Endodermal cell (in vitro differentiated cells): ENCODE measurements at places on chromosomes 2 and 18.
A peak's percentile ranks its signal among the peaks of the same experiment; 100 is the strongest.

DNA sequence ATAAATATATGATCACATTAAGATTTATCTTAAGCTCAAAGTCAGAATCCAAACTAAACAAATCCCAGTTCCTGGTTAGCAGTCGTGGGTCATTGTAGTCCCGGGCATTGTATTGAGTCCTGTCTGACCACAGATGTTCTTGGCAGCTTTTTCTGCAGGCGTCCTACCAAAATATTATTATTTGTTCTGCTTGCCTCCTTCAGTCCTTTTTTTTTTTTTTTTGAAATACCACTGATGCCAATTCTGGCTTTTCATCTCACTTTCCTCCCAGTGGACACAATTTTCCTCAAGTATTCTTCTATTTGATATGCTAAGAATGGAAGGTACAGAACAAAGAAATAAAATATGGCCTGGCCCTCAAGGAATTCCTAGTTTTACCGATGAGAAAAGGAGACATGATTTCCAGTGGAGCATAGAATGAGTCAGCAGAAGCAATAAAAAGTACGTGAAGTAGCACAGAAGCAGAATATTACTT, 151.6 kb downstream of the CSRNP3 start:
- no peaks in the 10 kb centered on the region for H3K4me1 ChIP-seq
- no peaks in the 10 kb centered on the region for H3K36me3 ChIP-seq
- H3K27ac ChIP-seq, result peak overlapping the region; percentile 66
- H3K4me3 ChIP-seq, result no peak overlapping the region
- DNase-seq, result no peak

GRCh38 chr2:218984239-218985020, 554 bp downstream of the FEV start:
- peaks cover 6% of the 10 kb centered on the region for H3K4me1 ChIP-seq
- peaks cover 99% of the 10 kb centered on the region for H3K27me3 ChIP-seq
- H3K27ac ChIP-seq, result no peak overlapping the region
- peak overlapping the region; percentile 65 for H3K4me3 ChIP-seq

GRCh38 chr2:96169868-96170507, 24.7 kb upstream of the DUSP2 start:
- H3K27ac ChIP-seq, result no peak overlapping the region
- DNase-seq, result no peak
- H3K4me3 ChIP-seq, result peak overlapping the region; percentile 28

- no peaks in the 10 kb centered on the region for H3K36me3 ChIP-seq
- peak overlapping the region; percentile 93 for H3K4me3 ChIP-seq
- no peaks in the 10 kb centered on the region for H3K4me1 ChIP-seq
- H3K27me3 ChIP-seq, result peaks cover 10% of the 10 kb centered on the region
- DNase-seq, result peak; percentile 55
- no peak overlapping the region for H3K27ac ChIP-seq
Observed at GRCh38 chr2:200509235-200509611, 645 bp downstream of the KCTD18 start.

- no peak for DNase-seq
- H3K36me3 ChIP-seq, result no peaks in the 10 kb centered on the region
- peaks cover 5% of the 10 kb centered on the region for H3K4me1 ChIP-seq
Observed at GRCh38 chr2:59413751-59414570, 1139.5 kb downstream of the BCL11A start.

DNA sequence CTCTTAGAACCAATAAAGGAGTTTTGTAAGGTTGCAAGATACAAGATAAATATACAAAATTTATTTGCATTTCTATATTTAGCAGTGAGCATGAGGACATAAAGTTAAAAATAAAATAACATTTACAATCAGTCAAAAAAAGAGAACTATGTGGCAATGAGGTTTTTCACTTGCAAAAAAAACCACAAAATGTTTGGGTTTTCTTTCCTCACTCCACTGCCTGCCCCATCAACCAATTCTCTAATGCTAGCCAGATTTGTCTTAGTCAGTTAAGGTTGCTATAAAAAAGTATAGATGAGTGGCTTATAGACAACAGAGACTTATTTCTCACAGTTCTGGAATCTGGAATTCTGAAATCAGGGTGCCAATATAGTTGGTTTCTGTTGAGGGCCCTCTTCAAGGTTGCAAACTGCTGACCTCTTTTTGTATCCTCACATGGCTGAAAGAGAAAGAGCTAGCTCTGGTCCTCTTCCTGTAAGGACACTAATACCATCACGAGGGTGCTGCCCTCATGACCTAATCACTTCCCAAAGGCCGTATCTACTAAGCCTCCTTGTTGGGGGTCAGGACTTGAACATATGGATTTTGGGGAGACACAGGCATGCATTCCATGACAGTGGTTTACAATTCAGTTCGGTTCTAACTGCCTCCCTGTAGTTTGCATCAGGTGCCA, 566.2 kb downstream of the GALR1 start:
- no peak for DNase-seq
- H3K36me3 ChIP-seq, result no peaks in the 10 kb centered on the region
- no peaks in the 10 kb centered on the region for H3K27me3 ChIP-seq
- no peak overlapping the region for H3K4me3 ChIP-seq
- H3K4me1 ChIP-seq, result no peaks in the 10 kb centered on the region

DNA sequence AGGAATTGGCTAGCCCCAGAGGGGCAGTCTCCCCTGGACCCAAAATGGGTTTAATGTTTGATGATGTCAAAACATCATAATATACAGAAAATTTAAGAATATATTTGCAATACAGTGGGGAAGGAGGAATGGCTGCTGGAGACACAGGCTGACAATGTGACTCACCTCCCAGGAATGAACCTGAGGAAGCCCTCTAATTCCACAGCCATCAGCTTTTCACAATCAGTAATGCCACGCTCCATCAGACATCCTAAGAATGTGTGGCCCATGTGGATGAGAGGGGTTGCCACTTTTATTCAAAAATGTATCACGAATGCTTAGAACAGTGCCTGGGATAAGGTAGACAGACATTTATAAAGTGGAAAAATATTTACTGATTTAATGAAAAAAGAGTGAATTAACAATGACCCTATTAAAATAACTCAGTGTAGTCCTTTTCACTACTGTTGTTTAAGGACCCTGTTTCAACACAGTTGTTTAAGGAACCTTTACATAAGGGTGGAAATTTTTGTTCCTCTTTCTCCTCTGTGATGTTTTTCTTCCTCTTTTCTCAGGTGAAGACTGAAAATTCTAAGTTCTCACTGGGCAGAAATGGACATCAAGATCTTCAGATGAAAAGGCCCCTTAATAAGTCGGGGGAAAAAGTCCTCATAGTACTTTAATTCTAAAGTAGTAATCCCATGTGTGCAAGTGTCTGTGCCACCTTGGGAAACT, 17.5 kb upstream of the TMEM163 start:
- no peak overlapping the region for H3K27ac ChIP-seq
- H3K36me3 ChIP-seq, result no peaks in the 10 kb centered on the region
- H3K27me3 ChIP-seq, result no peaks in the 10 kb centered on the region
- H3K4me3 ChIP-seq, result no peak overlapping the region
- peak; percentile 69 for DNase-seq
- no peaks in the 10 kb centered on the region for H3K4me1 ChIP-seq

DNA sequence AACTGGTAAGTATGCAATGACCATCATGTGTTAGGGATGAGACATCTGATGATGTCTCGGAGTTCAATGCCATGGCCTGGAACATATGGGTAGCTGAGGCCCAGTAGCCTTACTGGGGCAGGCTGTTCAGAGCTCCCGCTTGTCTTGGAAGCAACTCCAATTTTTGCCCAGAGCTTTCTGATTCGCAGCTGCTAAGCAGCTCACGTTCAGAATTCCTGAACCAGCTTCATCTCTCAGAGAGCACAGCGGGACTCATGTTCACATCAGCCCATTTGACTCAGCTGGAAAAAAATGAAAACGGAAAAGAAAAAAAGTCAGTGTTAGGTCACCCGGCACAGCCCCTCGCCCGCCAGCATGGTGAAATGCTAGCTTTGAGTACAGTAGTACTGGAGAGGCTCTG, 16.8 kb upstream of the LRATD1 start:
- DNase-seq, result no peak
- H3K4me3 ChIP-seq, result no peak overlapping the region
- no peaks in the 10 kb centered on the region for H3K27me3 ChIP-seq
- H3K36me3 ChIP-seq, result no peaks in the 10 kb centered on the region
- H3K4me1 ChIP-seq, result no peaks in the 10 kb centered on the region
- H3K27ac ChIP-seq, result no peak overlapping the region

DNA sequence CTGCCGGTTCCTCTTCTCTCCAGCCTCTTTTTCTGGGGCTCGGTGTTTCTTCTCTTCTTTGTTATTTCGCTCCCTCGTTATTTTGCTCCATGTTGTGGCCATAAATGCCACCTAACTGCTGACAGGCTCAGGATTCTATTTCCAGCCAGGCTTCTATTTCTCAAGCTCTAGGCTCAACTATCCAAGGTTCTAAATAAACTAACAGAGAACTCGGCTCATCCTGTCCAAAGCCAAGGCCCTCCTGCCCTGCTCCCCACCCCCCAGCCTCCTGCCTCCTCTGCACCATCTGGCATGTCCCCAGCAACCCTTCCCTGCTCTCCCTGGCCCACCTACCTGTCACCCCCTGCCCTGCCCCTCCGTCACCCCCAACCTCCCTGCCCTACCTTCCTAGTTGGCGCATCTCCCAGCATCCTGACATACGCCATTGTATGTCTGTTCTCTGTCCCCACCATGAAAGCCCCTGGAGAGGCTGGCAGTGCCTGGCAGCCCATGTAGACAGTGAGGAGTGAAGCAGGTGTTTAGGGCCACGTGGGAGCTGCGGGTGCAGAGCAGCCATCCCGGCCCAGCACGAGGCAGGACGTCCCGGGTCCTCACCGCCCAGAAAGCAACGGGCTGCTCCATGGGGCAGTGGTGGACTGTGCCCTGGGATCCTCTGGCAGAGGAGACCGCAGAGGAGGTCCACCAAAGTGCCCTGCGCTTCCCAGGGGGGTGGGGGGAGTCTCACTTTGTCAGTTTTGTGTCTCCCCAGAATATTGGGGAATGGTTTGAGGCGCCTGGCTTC, 186.9 kb downstream of the TWIST2 start:
- DNase-seq, result no peak
- no peaks in the 10 kb centered on the region for H3K4me1 ChIP-seq
- no peak overlapping the region for H3K4me3 ChIP-seq
- no peaks in the 10 kb centered on the region for H3K27me3 ChIP-seq
- H3K36me3 ChIP-seq, result no peaks in the 10 kb centered on the region

DNA sequence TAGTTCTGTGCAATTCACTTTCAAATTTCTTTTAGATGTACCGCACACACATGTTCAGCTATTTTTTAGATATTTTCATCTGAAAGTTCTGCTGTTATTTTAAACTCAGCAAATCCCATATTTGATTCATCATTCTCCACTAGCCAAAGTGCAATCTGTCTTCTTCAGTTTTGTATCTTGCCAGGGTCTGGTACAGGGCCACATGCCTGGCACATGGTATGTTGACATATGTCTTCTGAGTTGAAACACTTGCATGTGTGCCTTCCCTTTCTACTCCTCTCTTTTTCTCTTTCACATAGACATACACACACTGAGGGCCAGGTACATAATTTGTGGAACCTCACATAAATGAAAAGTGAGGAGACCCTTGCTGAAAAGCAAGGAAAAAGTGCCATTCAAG, 25.7 kb upstream of the SESTD1 start:
- H3K36me3 ChIP-seq, result no peaks in the 10 kb centered on the region
- H3K4me1 ChIP-seq, result no peaks in the 10 kb centered on the region
- no peak for DNase-seq
- no peaks in the 10 kb centered on the region for H3K27me3 ChIP-seq

DNA sequence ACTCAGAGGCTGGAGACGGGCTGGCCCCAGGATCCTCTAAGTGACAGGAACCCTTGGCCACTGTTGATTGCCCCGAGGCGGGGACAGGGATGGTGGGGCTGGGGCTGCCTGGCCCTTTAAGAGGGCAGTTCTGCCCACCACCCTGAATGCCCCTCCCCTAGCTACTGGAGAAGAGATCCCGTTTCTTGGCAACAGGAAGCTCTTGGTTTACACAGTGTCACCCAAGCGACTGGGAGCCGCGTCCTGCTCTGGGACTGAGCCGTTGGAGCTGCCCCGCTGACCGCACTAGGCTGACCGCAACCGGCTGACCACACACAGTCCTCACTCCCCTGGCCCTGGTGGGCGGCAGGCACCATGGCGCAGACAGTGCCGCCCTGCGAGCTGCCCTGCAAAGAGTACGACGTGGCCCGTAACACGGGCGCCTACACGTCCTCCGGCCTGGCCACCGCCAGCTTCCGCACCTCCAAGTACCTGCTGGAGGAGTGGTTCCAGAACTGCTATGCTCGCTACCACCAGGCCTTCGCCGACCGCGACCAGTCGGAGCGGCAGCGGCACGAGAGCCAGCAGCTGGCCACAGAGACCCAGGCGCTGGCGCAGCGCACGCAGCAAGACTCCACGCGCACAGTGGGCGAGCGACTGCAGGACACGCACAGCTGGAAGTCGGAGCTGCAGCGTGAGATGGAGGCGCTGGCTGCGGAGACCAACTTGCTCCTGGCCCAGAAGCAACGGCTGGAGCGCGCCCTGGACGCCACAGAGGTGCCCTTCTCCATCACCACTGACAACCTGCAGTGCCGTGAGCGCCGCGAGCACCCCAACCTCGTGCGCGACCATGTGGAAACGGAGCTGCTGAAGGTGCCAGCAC, at the start of gene TEKT4:
TEKT4 (plus strand) TSS at position 205 of the 862 bp plus-strand sequence; CDS start at position 355, 150 bp downstream.
- no peak within 1 kb of the TSS for H3K27ac ChIP-seq
- peak within 1 kb of the TSS; percentile 40 for H3K4me3 ChIP-seq
- no peaks in the 10 kb centered on the region for H3K36me3 ChIP-seq
- no peak for DNase-seq
- H3K27me3 ChIP-seq, result peaks cover 22% of the 10 kb centered on the region
- no peaks in the 10 kb centered on the region for H3K4me1 ChIP-seq

GRCh38 chr18:31774477-31774785, 13.8 kb upstream of the SLC25A52 start:
- DNase-seq, result no peak
- H3K4me3 ChIP-seq, result no peak overlapping the region
- H3K27me3 ChIP-seq, result no peaks in the 10 kb centered on the region

DNA sequence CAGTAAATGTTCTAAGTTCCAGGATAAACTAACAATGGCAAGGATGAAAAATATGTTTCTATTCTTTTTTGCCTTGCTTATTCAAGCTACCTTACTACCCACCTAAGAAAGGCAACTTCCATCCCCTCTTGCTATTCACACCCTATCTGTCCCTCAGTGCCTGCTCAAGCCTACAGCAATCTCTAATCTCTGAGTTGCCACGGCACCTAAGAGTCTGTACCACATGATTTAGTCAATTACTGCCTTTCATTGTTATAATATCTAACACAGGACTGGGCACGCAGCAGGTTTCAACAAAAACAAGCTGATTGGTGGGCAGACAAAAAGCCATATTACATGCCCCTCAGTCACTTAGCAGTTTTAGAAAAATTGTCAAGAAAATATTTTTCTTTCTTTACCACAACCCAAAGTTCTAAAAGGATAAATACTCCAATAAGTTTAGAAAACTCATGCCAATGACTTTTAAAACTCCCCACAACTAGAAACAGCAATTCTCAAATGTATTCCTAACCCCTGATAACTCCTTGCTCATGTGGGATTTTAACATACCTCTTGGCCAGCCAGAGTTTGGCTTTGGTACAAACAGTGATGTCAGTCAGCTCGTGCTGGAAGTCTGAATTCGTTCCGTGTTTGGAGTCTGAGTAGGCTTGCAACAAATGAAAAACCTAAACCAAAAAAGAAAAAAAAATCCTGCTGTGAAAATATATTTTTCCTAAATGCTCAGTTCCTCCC, 117.3 kb upstream of the ZFP36L2 start:
- peaks cover 20% of the 10 kb centered on the region for H3K4me1 ChIP-seq
- H3K4me3 ChIP-seq, result no peak overlapping the region
- H3K36me3 ChIP-seq, result no peaks in the 10 kb centered on the region
- H3K27ac ChIP-seq, result peak overlapping the region; percentile 72
